Stromal cell of bone marrow (primary cell): ENCODE measurements at places on chromosomes 1 and 21.

DNA sequence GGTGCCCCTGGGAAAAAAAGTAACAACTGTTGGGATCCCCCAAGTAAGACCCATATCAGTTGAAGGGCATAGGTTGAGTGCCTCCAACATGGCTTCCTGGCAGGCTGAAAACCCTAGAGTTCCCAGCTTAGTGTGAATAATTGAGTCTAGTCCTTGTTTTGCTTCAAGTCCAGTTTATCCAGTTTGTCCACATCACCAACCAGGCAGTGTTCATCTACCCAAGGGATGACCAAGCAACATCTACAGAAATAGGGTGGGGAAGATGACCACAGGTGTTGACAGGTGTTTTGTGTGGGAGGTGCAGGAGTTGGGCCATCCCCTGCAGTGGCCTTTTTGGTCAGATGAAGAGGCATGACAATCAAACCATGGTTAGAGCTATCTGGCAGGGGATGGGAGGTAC lies 54.3 kb upstream of the ERO1B start:
- no peak for DNase-seq

DNA sequence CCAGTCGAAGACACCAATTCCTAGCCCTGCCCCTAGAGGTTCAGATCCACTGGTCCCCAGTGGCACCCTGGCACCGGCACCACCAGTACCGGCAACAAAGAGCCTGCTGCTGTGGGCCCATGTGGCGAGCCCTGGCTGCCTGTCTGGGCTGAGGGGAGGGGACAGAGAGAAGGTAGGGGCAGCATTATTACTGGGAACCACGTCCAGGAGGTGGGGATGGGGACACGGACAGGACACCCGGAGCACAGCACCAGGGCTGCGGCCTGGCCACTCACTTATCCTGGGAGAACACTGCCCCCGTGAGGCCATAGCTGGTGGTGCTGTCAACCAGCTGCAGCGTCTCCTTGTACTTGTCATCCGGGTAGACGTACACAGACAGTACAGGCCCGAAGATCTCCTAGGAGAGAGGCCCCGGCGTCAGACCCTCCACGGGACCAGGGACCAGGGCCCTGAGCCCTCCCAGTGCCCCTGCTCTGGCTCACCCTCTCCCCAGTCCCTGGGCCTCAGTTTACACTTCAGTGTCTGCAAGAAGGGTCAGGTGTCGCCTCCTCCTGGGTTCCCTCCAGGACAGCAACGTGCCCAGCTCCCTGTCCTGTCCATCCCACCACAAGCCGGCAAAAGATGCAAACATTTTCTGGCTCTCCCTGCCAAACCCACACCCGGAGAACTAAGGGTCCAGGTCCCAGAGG lies 15.8 kb upstream of the TAS1R2 start:
- DNase-seq = peak; percentile 51

DNA sequence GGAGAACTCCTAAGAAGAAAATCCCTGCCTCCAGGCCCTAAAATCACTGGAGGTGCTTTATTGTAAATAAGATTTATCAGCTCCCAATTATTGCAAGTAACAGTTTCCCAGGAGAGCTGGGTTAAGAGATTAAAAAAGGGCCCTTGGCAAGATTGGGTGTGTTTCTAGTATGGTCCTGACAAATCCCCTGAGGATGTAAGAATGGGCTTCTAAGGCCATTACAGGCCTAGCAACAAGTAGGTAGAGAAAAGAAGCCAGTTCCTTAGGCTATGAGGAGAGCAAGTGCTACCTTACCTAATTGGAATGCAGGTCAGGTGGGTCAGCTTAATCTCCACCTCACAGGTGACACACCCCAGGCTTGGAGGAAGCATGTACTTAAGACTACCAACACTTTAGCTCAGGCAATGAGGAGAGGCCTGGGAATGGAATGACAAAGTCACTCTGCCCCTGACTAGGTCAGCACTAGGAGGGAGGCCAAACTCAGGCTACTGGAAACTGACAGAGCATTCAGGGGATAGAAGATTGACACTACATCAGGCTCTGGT lies 6.8 kb upstream of the OTUD7B start:
- no peak for DNase-seq

DNA sequence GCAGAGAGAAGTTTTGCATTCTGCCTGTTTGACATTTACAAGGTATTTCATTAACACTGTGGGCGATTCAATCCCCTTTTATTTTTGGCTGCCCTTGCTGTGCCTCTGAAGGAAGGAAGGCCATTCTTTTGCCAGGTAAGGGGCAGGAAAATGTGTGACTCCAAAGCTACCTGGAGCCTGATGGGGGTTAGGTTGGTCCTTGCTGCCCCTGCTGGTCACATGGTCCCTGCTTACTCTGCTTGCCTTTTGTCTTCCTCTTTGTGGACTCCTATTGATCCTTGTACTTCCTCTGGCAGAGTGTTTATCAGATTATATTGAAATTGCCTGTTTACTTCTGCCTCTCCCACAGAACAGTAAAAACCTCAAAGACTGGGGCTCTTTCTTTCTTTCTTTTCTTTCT lies 65.7 kb downstream of the ST6GALNAC3 start:
- no peak for DNase-seq

- no peak for DNase-seq
These were observed 4.3 kb upstream of the IKBKE start for GRCh38 chr1:206465951-206466350.

DNA sequence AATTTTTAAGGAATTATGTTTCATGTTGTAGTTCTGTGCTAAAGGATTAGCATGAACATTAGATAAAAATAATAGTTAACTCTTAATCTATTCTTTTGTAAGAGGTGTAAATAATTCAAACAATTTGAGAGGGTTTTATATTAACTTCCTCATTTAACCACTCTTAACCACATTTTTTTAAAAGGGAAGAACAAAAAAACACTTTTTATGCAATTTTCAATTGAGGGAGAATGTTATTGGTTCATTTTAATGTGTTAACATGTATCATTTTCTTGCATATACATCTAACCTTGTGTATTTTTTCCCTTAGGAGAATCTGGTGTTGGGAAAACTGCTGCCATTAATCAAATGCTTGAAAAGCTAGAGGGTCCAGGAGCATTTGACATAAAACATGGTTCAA lies 169.0 kb downstream of the LBR start:
- no peak for DNase-seq

GRCh38 chr1:175182201-175182746 lies 10.3 kb downstream of the KIAA0040 start:
- DNase-seq = no peak

DNA sequence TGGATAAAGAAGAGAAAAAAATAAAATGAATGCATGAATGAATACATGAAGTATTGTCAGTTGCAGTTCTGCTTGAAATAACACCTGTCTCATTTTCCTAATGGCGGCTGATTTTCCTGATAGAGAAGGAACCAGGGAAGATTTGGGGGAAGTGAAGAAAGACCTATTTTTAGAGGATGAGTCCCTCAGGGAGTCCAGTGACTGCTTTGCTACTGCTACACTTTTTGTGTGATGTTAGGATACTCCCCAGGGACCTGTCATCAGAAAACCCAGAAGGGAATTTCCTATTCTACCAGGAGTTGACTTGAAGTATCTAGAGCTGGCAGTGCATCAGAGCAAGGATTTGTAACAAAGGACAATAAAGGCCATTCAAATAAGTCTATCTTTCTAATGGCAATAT lies 114.8 kb downstream of the MAB21L3 start:
- DNase-seq = no peak

DNA sequence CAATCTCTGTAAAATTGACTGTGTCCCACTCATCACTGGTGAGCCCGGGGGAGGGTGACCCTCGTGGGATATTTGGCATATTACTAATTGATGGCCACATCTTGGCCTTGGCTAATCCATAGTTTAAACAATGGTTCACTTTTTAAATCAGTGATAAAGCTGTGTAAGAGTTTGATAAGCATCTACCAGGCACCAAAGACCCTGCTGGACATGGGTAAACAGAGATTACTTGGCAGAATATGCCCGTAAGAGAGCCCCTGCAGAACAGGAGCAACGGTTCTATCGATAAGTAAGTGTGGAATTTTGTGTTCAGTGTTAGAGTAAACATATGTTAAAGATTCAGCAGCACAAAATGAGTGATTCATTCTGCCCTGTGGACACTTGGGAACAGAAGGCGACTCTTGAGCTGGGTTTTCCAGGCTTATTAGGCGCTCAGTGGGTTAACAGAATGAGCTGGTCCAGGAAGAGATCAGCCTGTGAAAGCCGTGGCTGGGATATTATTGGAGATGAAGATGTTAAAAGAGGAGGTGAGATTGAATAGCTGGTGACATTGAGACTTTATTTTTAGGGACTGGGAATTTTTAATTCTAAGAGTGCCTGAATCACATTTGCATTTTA lies 55.9 kb downstream of the CNST start:
- DNase-seq = no peak

DNA sequence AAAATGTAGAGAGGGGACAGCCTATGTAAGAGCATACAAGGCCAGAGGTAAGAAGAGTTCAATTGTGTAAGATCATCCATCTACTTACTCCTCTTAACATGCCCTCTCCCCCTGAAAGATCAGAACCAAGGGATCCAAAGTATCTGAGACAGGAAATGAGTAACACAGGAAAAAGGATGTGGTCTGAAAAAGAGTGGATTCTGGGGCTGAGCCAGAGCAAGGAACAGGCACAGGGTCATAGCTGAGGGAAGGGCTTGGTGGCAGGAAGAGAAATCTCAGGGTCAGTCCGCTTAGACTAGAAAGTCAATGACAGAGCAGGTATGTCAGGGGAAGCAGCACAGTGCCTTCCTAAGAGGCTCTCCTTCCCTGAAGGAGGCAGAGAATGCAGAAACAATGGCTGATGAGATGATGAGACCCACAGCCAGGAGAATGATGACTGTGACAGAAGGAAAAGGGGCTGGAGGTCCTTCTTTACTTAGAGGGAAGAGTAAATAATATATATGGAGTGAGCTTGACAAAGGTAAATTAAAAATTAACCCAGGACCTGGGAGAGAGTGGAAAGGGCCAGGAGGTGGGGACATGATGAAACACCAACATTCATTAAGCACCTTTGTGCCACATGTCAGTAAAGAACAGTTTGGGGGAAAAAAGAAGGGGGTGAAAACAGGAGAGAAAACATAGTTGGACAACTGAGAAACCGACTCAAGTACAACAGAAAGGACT lies 26.2 kb upstream of the A3GALT2 start:
- DNase-seq = peak; percentile 81

DNA sequence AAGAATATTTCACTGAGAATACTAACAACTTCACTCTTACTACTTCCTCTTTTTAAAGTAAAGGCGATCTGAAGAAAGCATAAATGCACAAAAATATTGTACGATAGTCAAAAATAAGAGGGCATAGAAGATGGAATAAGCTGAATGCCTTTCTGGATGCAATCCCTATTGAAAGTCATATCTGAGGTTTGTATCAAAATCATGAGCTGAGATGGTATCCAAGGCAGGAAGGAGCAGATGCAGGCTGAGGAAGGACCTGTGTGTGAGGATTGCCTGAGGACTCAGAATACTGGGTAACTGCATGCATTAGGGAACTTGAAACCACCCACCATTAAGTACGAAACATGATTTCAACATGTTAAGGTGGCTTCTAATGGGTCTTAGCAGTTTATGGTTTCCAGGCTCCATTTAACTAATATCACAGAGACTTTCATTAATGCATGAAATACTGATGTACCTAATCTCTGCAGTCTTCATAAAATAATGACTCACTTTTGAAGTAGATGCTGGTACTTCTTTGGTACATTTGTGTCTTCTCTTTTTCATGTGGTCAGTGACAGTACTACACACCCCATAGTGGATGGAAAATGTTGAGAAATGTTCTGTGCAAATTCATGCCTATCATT lies 29.6 kb upstream of the RGS1 start:
- no peak for DNase-seq

DNA sequence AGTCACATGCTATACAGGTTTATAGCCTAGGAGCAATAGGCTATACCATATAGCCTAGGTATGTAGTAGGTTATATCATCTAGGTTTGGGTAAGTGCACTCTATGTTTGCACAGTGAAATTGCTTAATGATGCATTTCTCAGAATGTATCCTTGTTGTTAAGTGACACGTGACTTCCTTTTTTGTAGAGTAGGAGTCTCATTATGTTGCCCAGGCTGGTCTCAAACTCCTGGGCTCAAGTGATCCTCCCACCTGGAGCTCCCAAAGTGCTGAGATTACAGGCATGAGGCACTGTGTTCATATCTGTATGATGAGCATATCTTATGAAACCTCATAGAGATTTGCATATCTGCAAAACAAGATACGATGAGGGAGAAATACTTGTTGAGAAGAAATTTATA lies 13.8 kb upstream of the ABCB10 start:
- no peak for DNase-seq

DNA sequence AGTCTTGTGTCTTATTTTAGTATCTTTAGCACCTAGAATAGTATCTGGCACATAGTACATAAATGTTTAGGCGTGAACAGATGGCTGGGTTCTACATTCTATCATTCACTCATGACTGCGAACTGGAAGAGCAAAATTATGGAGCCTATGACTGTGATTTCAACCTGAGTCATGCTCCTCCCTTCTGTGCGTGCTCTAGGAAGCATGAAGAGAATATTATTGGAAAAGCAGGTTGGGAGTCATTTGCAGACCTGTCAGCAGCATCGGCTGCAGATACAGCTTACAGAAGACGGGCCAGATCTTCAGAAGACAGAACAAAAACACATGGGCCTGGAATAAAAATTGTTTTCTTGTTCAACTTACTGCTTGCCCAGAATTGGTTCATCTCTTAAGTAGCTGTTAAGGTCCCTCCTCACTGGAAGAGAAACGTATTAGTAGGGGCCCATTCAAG lies 344.0 kb upstream of the USP24 start:
- no peak for DNase-seq

DNA sequence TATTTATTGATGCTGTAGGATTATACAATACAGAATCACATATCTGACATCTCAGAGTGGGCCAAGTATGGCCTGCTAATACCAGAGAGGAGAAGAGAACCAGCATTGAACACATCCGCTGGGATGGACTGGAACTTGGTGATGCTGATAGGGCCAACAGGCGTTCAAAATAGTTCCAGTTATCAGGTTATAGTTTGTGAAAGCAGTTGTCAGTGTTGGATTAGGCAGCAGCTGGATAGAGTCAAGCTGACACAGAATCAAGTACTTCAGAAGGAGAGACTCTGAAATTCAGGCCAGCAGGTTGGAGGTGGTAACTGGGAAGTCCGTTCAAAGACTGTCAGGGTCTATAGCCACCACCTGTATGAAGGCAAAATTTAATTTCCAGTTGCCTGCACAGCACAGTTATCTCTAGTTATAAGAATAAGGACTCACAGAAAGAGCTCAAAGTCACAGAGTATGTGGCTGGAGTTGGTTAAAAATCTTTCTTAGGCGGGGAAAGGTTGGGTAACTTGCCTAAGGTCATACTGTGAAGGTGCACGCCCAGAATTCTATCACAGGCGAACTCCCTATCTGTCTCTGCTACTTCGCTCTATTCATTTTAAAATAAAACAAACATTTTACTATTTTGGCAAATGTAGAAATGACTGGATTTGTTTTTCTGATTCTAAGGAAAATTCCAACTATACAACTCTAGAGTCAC lies 9.9 kb upstream of the DIPK1A start:
- no peak for DNase-seq
